ENCODE measurements at places on chromosomes 13 and 19.

GRCh38 chr13:44334751-44335150 lies 38.9 kb upstream of the SERP2 start:
- DNase-seq: no peak

- no peak for DNase-seq
Measured at GRCh38 chr13:39623466-39623865, 20.5 kb upstream of the LHFPL6 start.

DNA sequence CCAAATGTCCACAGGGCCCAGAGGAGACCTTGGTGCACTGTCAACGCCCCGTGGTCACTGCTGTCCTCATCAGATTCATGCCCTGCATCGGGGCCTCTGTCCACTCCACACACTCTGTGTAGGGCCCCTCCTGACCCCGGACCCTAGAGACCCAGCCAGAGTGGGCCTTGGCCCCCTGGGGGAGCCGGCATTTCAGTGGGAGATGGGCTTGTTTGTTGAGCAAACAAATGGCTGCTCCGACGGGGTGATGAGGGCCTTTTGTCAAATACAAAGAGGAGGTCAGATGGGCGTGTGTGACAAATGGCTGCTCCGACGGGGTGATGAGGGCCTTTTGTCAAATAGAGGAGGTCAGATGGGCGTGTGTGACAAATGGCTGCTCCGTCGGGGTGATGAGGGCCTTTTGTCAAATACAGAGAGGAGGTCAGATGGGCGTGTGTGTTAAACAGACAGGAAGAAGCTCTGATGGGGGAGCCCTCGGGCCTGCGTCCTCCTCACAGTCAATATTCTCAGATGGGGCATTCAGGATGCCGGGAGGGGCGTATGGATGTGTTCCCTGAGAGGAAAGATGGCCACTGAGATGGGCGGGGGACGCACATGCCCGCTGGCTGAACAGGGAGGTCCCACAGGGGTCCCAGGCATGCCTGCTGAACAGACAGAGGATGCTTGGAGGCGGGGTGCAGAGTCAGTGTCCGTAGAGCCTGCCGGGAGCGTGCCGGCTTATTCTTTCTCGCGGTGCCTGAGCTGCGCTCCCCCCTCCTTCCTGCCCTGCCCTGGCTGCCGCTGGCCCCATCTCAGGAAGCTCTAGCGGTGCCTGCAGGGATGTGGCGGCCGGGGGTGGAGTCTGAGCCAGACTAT lies 36.3 kb downstream of the SMIM24 start:
- DNase-seq: no peak

GRCh38 chr13:42623916-42624315 lies 50.0 kb downstream of the TNFSF11 start:
- no peak for DNase-seq

GRCh38 chr19:46040952-46041500 lies at the start of gene IGFL4:
Gene IGFL4, minus strand, starts transcription at chr19:46041002. Its CDS starts 40 bp downstream, at chr19:46040962.
- DNase-seq: no peak

DNA sequence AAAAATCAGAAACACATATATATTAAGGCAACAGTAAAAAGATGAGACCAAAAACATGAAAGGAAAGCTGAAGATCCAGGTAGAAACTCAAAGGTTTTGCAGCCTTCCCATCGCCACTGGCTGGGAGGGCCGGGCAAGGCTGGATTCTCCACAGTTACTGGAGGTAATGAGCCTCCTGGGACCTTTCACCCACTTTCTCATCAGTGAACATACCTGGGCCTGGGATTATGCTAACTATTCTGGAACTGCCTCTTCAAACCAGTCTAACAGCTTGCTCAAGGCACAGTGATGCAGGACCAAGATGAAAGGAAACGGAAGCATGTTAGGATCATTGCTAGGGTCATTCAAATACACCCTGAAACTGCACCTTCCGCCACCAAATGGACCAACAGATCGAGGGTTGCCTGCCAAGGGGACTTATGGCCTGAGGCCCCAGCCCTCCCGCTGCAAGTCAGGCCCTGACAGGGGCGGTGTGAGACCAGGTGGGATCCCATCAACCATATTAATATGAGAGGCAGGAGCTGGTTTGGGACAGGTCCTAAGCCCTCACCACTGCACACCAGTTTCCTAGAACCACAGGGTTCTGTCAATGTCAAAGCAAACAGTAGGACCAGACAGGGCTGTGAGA lies 28.4 kb upstream of the ATP12A start:
- no peak for DNase-seq

DNA sequence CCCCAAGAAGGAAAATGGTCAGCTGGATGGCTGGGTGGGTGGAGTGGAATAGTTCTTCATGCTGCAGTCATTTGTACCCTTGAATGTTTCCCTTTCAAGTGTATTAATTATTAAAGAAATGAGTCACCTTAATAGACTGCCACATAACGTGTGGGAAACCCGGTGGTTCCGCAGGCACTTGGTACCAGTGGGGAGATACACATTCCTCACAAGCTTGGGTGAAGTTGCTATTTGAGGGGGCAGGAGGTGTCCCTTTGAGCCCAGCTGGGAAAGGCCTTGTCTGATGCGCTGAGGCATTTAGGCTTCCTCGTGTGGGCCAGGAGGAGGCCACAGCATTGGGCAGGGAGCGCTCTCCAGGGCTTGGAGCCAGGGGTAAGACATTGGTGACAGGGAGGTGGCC lies 57.7 kb downstream of the ATP8A2 start:
- no peak for DNase-seq

GRCh38 chr13:79287939-79288795 lies 117.9 kb downstream of the RBM26 start:
- no peak for DNase-seq

- DNase-seq: no peak
Measured at GRCh38 chr13:58151452-58151851, 519.9 kb downstream of the PCDH17 start.

GRCh38 chr19:32415669-32416068 lies 10.1 kb downstream of the DPY19L3 start:
- DNase-seq: no peak

DNA sequence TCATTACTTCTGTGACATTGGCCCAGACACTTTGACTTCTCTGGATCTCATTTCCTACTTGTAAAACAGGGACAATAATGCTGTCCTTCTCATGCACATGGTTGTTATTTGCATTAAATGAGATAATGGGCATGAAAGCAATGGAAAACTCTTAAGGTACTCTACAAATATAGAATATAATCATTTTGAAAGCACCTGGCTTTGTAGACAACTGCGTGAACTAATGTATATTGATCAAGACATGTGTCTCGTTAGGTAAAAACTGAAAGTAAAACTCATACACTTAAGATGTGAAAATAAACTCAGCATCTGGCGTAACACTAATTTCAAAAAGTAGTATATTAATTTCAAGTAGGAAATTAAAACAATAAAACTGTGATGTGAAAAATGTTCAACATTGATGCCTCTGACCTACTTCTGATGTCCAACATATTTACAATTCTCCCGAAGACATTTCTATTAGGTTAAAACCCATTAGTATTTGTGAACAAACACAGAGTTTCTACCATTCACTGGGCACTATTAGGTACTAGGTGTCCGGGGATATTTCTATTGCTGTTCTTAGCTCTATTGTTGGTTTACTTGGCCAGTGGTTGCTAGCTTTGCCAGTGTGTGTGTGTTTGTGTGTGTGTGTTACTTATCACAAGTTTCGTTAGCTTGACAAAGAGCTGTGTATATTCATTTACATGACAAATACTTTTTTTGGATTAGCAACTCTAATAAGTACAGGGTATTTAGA lies 220.5 kb downstream of the KCNRG start:
- no peak for DNase-seq

GRCh38 chr19:13906521-13906904 lies 512 bp downstream of the CC2D1A start:
- DNase-seq: no peak

- no peak for DNase-seq
Measured at GRCh38 chr19:13977803-13978202, 25.5 kb downstream of the DCAF15 start.

GRCh38 chr13:77409412-77409811 lies 82.5 kb upstream of the MYCBP2 start:
- DNase-seq: no peak

DNA sequence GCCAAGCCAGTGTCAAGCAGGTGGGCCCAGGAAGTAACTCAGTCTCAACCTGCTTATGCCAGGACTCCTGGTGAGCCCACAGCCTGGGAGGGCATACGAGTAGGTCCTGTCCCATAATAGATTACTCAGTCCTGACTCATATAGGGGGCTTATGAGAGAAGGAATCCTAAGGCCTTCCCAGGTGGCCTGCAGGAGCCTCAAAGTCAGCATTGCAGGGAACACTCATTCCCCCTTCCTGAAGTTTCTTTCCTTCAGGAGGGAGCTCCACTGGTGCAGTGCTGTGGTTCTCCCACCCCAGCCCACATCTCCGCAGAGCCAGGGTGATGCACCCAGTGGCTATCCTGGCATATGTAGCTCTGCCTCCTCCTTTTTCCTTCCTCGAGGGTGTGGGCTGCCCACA lies 137.3 kb downstream of the ZIC5 start:
- no peak for DNase-seq

DNA sequence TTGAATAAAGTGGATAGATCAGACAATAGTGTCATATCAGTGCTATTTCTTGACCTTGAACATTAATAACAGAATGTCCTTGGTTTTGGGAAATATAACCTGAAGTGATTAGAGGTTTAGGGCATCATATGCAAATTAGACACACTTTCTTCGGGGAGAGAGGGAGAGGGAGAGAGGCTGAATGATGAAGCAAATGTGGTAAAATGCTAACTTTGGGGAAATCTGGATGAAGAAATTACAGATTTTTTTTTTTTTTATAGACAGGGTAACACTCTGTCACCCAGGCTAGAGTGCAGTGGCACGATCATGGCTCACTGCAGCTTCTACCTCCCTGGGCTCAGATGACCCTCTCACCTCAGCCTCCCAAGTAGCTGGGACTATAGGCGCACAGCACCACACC lies 3.9 kb upstream of the NCR1 start:
- DNase-seq: no peak

DNA sequence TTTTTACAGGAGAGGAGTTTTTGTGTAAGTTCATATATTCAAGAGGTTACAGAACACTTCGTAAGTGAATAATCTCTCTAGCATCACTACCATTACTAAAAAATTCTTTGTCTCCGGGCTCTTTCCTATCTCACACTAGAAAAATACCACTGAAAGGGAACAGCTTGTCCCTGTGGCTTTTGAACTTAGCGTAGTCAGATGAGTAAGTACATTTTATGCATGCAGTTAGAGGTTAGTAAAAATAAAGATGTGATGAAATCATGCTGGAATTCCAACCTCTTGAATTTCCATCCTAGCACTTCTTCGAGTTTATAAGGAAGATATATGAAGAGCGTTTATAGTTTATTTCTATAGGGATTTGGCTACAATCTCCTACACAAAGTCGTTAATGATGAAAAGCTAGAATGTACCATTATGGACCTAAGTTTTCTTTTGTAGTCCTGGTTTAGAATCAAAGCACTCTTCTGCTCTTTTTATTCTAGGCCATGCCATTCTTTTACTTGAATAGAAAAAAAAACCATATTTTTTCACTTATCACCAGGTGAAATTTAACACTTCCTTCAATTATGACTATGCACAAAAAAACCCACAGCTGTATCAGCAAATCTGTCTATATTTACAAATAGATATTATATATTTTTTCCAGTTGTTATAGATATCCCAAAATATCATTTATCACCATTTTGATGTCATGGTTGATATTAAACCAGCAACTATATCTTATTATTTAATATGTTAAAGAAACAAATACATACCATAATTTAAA lies 139.9 kb upstream of the PCDH9 start:
- no peak for DNase-seq

- no peak for DNase-seq
Measured at GRCh38 chr19:525029-525428, 6.5 kb upstream of the CDC34 start.

DNA sequence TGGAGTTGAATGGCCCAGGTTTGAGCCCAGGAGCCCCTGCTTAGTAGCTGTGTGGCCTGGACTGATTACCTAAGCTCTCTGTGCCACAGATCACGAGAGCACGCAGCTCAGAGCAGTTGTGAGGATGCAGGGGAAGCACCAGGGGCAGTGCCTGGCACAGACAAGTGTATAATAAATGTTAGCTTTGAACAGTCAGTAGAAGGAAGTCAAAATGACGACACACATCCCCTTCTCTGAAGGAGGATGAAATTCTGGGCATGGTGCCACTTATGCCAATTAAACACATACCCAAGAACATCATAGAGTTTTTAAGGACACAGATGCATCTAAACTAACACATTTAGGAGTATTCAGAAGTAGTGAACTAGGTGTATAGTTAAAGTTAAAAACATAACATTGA lies 24.9 kb upstream of the SIGLEC11 start:
- DNase-seq: no peak

GRCh38 chr19:46299004-46299509 lies 2.2 kb downstream of the HIF3A start:
- peak; percentile 74 for DNase-seq

DNA sequence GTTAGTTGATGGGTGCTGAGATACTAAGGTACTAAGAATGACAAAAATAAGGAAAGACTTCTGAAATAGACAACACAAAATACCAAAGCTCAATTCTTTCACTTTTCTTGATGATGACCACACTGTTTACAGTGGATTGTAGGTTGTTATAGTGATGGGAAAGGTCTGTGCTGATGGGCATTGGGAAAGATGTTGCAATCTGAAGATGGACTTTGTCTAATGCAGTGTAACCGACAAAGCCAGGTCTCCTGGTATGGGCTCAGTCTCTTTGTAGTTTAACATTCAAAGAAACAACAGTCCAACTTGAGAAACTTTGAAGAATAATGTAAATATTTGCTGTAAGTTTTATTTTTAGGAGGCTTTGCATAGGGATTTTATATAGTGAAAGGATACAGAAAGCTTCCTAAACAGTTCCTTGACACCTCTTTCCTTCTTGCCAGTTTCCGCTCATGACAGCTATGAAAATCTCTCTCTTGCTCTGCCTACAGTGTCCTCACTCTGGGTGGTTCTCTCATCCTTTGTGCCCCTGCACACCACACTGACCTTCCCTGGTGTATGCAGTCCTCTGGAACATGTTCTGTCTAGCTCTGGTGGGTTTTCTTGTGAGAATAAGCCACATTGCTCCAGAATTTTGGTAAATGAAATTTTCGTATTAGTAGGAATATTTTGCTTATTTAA lies 172.2 kb downstream of the KCNRG start:
- DNase-seq: no peak

DNA sequence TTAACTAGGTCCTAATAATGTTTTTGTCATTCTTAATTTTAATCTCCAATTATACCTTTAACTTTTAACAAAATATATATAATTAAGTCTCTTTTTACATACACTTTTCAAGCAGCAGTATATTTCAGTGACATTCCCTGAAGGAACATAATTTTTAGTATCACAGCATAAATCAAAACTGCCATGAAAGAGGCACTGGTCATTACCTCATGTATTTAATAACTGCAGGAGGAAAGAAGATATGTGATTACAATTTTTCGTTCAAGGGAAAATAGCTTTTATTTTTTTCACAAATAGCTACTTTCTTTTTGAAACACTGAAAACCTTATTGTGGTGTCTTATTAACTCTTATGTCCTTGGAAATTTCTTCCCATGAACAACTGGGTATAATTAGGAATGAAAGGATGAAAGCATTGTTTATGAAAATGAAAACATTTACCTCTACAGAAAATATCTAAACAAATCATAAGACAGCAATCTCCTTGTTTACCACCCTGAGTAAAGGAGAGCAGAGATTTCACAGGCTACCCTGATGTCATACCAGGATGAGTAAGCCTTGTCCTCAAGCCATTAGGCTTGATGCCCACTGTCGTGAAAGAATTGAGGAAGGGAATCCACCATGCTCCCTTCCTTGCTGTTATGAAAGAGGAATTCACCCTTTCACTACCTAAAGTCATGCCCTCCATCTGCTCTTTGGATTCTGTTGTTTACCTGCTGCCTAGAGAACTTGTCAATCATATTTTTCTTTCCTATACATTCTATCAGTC lies 877.2 kb upstream of the PCDH20 start:
- DNase-seq: no peak

GRCh38 chr13:105758918-105759860 lies 776.3 kb downstream of the EFNB2 start:
- DNase-seq: no peak

Measured in HL-60 (cell line).